H9 (cell line): ENCODE measurements at places on chromosomes 3 and 15. TPM values are rescaled to one million over a fixed set of nuclear protein-coding genes. Genes with fewer than 3 reads are reported as not detected.

TERC gene
- 12.9 and 14.1 TPM in 2 replicates for total RNA-seq

ADAMTS7 gene
- total RNA-seq, result 23.1 and 25.0 TPM in 2 replicates

ANKRD34C gene
- total RNA-seq, result not detected in 2 replicates

- H3K36me3 ChIP-seq, result no peaks in the 10 kb centered on the region
- no peaks in the 10 kb centered on the region for H3K27me3 ChIP-seq
- peaks cover 3% of the 10 kb centered on the region; the same call in 1 of the 2 replicates for H3K4me1 ChIP-seq
- H3K4me3 ChIP-seq, result no peak overlapping the region
Observed at GRCh38 chr3:29164825-29165224, 116.0 kb upstream of the RBMS3 start.

GRCh38 chr15:34282384-34282783 is 55.2 kb downstream of the SLC12A6 start:
- H3K4me1 ChIP-seq, result no peaks in the 10 kb centered on the region
- DNase-seq, result no peak

DNA sequence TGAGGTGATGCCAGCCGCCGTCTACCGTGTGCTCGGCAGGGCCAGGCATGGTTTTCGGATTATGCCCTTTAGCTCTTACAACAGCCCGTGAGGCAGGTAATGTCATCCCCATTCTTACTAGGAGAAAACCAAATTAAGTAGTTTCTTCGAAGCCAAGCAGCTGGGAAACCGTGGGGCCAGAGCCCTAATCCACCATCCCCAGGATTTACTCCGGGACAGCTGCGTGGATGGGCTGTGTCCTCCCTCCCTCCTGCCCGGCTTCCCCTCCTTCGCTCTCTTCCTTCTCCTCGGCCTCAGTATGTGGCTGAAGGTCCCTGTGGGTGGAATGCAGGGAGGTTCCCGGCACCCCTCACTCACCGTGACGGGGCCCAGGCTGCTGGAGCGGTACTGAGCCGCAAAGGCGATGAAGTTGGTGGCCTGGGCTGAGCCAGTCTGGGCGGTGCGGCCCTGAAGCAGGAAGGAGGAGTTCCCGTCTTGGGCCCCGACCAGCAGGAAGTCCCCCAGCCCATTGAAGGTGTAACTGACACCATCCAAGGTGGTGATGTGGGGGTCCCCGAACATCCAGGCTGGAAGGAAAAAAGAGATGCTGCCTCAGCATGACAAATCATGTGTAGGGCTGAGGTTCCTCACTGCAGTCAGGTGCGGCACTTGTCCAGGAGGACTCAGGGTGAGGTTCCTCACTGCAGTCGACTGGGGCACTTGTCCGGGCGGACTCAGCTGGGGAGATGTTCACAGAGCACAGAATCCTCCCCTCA is 42.5 kb downstream of the MUC20 start:
- no peaks in the 10 kb centered on the region for H3K4me1 ChIP-seq
- H3K27ac ChIP-seq, result no peak overlapping the region
- H3K27me3 ChIP-seq, result no peaks in the 10 kb centered on the region
- H3K36me3 ChIP-seq, result 0 out of 3 replicates have a peak, but pooled peaks cover 2% of the 10 kb centered on the region

- no peak overlapping the region for H3K27ac ChIP-seq
- DNase-seq, result no peak
- no peaks in the 10 kb centered on the region; the same call in 1 of the 2 replicates for H3K4me1 ChIP-seq
Observed at GRCh38 chr15:64746356-64746755, 29.0 kb downstream of the RBPMS2 start.

- peaks cover 3% of the 10 kb centered on the region; the same call in 1 of the 2 replicates for H3K4me1 ChIP-seq
- H3K27me3 ChIP-seq, result no peaks in the 10 kb centered on the region
- no peaks in the 10 kb centered on the region for H3K36me3 ChIP-seq
- no peak for DNase-seq
Observed at GRCh38 chr3:47133641-47134040, 30.3 kb downstream of the SETD2 start.

GRCh38 chr15:35755237-35755802 is 209.4 kb upstream of the DPH6 start:
- DNase-seq, result no peak
- H3K27ac ChIP-seq, result no peak overlapping the region
- no peaks in the 10 kb centered on the region for H3K4me1 ChIP-seq
- no peak overlapping the region for H3K4me3 ChIP-seq

- no peak overlapping the region for H3K4me3 ChIP-seq
- no peaks in the 10 kb centered on the region for H3K27me3 ChIP-seq
- no peak for DNase-seq
- peaks cover 24% of the 10 kb centered on the region for H3K36me3 ChIP-seq
Observed at GRCh38 chr15:71375934-71376333, 260.7 kb downstream of the THSD4 start.

GRCh38 chr15:74958908-74959585 is 2.5 kb upstream of the RPP25 start:
- H3K4me1 ChIP-seq, result no peaks in the 10 kb centered on the region; the same call in 1 of the 2 replicates
- DNase-seq, result peak; percentile 63
- peaks cover 11% of the 10 kb centered on the region; the same call in 1 of the 2 replicates for H3K27me3 ChIP-seq
- no peaks in the 10 kb centered on the region for H3K36me3 ChIP-seq
- H3K4me3 ChIP-seq, result peak overlapping the region; percentile 60
- H3K27ac ChIP-seq, result no peak overlapping the region
